ENCODE measurements at places on chromosomes 5 and 9.

DNA sequence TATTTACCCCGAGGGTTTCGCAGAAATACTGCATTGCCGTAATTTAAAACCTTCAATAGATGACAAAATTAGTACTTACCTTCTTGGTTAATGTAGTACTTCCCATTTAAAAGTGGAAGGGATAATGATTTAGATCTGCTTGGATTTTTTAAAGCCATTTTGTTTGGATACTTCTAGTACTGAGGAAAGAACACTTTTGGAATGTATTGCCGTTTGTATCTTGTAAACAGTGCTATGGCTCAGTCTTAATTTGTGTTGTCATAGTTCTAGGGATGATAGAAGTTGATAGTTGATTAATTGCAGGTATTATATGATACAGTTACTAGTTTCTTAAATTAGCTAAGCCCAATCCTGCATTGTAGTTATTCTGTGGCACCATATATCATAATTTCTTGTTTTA is 33.1 kb downstream of the TNPO1 start:
- no peak for DNase-seq

DNA sequence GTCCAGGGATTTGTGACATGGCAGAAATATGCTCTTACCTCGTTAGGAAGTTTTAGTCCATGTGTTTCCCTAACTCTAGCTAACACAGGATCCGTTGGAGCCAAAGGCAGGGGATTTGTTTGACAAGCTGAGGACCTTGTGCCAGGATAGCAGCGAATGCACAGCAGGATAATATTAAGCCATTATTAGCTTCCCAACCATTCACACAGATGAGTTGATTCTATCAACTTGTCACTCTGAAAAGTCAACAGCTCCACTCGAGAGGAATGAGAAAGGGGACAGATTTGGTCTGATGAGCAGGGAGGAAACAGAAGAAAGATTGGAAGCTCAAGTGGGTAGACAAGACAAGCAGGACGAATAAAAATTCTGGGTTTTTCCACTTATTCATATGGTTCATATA is 106.2 kb downstream of the FSTL4 start:
- no peak for DNase-seq

DNA sequence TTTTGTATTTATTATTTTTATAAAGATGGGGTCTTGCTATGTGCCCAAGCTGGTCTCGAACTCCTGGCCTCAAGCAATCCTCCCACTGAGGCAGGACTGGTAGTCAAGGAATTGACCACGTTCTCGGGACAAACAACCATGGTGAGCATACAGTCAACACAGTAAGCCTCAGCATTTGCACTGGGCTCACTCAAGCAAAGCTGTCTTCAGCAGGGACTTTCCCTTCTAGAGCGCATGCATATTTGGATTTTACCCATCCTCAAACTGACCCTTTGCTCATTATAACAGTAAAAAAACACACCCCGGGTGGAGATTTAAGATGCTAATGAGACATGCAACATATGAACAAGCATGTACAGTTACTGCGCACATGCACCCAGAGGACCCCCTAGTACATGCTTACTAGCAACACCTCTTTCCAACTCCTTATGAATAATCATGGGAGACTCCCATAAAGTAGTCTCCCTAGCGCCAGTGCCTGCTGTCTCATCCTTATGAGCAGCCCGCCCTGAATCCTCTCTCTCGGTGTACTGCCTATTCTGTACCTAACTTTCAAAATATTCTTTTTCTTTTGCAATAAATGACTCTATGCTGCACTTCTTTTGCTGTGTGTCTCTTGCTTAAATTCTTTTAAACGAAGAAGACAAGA is 41.5 kb downstream of the C5orf22 start:
- no peak for DNase-seq

- no peak for DNase-seq
These were observed 55.6 kb downstream of the GPR21 start for GRCh38 chr9:123089040-123089439.

DNA sequence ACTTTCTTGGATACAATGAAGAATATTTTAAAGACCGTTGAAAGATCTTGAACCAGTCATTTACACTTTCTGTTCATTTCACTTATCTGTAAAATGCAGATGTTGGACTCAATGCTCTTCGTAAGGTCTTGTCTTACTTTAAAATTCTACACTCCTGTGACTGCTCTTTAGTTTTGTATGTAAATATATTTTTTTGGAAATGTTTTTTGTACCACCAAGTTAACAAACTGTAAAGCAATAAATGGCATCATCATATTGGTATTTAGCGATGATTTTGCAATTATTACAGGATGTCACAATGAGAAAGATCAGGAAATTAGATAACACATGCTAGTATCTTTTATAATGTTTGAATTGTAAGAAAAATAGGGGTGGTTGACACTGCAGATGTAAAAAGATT is 80.8 kb upstream of the GNAQ start:
- no peak for DNase-seq

DNA sequence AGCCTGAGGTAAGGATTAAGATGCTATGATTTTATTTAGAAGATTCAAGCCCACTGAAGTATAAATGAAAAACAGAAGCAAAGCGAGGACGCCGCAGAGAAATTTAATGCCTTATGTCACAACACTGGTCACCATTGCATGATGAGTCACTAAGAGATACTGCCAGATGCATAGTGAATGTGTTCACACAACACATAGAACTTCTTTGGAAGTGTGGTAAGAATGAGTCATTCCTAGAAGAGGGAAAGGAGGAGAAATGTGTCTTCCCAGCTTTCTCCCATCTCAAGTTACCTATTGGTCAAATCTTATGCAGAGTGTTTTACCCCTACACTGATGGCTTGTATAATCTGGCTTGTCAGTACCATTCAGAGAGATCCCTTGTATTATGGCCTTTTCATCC is 465.3 kb upstream of the ARRDC3 start:
- DNase-seq: no peak

DNA sequence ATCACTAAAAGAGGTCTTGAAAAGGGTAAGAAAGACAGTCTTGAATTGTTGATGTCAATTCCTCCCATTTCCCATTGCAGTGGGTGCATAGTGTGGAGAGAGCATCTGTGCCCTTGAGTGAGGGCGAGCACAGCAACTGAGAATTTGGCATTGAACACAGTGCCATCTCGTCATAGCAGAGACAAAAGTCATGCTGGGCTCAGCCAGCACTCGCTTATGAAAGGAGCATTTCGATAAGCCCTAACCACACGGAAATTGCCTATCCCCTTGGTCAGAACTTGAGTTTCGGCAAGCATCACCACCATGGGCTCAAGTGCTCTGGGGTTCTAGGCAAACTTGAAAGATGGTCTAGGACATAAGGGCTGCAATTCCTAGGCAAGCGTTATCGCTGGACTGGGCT is 712.8 kb upstream of the CDH10 start:
- DNase-seq: no peak

DNA sequence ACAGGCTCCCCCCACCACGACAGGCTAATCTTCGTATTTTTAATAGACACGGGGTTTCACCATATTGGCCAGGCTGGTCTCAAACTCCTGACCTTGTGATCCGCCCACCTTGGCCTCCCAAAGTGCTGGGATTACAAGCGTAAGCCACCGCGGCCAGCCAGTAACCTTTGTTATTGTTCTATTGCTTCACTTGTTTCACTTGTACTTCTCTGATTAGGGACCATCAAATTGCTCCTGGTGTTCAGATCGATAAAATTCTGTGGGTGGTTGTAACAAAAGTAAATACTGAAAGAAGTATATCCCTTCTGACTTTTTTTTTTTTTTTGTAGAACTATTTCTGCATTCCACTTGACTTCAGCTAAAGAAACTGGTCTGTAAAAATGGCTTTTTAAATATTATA is 445.5 kb upstream of the CDH10 start:
- DNase-seq: no peak

GRCh38 chr9:35482071-35482470 is 7.8 kb upstream of the RUSC2 start:
- no peak for DNase-seq

DNA sequence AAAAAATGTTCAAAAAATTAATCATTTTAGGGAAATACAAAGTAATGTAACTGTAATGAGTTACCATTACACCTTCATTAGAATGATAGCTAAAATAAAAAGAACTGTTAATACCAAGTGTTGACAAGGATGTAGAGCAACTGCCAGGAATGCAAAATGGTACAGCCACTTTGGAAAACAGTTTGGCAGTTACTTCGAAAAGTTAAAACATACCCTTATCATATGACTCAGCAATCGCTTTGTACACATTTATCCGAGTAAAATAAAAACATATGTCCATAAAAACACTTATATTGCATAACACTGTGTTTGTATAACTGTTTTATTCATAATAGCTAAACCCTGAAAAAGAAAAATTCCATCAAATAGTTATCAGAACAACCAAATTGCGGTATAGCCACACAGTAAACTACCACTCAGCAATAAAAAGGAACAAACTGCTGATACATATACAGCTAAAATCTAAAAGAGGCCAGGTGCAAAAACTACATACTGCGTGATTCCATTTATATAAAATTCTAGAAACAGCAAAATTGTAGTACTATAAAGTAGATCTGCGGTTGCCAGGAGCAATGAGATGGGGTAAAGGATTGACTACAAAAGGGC is 61.7 kb downstream of the RFX3 start:
- no peak for DNase-seq

DNA sequence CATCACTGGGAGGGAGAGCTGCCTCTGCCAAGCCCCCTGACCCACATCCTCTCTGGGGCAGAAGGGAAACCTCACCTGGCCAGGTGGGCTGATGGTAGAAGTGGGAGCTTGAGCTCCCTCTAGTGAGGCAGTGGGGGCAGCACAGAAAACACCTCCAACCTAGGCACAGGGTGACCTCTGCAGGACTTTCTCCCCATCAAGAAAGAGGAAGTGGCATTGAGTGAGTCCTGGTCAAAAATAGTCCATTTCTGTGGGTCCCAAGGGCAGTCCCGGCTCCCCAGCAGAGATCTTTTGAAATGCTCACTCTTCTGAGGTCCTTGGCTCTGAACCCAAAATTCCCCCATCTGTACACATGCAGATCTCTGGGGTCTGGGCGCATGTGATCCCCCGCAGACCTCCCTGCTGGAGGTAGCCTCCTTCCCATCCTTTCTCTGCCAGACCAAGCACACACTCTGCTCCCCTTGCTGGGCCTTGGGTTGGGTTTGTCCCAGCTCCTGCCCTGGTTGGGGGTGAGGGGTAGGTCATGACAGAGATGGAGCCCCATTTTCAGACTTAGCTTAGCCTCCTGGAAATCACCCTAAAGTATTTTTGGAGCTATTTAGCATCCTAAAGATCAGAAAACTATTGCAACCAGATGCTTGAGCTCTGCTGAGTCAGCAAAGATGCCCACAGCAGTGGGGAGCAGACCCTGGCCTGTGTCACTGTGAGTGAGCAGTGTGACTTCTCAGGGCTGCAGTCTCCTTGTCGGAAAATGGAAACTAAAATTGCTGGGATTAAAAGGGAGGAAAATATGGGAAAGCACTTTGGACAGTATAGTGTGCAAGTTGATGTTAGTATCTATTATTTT is 41.6 kb upstream of the LCP2 start:
- DNase-seq: peak; percentile 72

GRCh38 chr9:117750401-117750800 is 46.2 kb downstream of the TLR4 start:
- DNase-seq: no peak

DNA sequence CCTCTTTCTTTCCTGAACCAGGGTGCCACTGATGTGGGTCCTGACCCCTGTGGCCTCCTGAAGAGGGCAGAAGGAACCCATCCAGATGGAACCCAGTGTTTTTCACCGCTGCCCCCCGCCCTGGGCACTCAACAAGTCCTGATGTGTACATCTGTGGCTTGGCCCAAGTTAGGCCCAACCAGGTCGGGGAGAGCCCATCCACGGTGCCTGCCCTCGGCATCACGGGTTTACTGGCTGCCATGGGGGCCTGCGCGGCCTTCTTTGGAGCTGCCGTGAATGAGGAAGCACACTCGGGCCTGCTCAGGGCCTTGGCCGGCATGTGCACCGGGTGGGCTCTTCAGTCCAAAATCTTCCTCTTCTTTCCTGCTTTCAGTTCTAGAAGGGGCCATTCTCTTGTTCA is 5.8 kb downstream of the ECSCR start:
- DNase-seq: no peak

DNA sequence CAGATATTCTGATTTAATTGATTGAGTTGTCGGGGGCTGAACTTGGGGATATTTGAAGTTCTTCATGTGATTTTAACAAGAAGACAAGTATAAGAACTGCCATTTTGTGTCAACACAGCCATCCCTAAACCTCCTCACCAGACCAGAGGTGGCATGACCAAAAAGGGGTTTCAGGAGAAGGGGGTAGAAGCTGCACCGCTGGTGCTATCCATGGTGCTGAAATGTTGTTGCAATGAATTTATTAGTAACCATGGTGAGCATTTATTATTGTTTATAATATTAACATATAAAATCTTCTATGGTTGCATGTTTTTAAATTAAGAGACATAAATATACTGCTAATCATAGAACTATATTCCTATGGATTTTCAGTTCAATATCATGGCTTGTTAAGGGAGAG is 72.3 kb downstream of the GNA14 start:
- no peak for DNase-seq

DNA sequence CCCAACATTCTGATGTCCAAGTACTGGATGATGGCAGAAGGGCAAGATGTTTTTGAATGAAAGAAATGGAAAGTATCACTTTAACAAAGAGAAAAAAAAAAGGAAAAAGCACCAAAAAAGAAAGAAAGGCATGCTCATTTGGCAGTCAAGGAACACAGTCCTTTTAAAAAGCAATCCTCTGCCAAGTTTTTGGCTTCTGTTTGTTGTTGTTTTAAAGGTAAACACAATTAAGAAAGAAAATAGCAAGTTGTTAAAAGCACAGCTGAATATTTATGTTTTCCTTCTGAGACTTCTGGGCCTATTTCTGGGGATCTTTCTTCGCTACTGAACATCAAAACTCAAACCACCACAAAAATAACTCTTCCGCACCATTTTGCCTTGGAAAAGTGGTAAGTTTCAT is 162.1 kb downstream of the TRPM3 start:
- no peak for DNase-seq

DNA sequence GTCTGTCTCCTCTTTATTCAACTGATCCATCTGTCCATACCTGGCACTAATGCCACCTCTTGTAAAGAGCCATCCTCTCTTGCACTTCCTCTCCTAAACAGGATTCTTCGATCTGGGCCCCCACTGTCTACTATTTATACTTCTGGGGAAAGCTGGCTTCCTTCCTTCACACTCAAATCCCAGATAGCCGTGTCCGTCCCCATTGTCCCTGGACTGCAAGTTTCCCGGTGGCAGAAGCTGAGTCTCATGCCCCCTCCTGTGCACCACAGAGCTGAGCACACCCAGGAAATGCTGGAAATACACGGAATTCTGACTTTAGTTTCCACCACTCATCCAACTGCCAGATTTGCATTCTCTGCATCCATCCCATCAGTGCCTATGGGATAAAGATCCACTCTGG is 84.0 kb downstream of the MARCHF11 start:
- DNase-seq: no peak

- DNase-seq: no peak
These were observed 528.8 kb upstream of the GRAMD2B start for GRCh38 chr5:125894383-125894782.

All from activated CD4-positive, alpha-beta T cell treated with anti-CD3 and anti-CD28 coated beads, Interleukin-2, amount 50 U/mL, for 48 hours (primary cell).